GM12864 (cell line): ENCODE measurements at places on chromosomes 2 and 18.

DNA sequence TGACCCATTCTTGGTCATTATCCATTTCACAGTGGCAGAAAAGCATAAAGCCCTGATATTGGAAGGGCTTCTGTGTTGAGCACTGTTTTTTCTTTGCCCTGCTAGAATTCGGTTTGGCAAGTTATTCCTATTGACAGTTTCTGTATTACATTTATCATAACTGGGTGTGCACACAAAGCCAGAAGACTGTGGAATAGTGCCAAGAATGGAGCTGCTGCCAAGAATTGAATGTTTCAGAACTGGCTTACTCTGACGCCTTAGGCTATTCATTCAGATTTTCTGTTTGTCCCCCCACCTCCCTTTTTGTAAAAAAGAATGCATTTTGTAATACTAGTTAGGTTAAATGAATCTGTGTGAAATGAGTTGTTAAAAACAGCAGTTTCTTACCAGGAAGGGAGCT, 12.7 kb downstream of the KDM3A start:
- DNase-seq: no peak

DNA sequence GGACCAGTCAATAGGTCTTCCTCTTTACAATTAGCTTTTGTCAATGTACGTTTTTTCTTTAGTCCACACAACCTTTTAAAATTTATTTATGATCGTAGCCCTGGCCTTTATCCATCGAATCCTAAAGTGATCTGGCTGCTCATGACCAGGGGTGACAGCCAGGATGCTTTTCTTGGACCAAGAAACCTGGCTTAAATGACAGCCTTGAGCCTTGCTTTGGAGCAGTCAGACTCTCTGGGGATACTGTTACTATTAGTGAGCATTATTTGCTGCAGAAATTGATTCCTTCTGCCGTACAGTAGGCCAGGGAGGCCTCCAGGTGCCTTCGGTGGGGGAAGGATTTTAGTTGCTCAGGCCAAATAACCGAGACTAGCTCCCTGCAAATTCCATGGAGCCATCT, 70.2 kb downstream of the AGAP1 start:
- DNase-seq: no peak

DNA sequence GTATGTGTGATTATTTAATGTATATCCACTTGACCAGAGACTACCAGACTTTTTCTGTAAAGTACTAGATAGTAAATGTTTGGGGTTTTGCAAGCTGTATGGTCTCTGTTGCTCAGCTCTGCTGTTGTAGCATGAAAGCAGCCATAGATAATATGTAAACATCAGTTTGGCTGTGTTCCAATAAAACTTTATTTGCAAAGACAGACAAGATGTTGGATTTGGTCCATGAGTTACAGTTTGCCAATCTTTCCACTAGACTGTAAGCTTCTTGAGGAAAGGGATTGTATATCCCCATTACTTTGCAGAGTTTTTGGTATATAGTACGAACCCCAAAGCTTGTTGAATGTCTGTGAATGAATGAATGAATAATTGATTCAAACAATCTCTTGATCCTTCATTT, 17.2 kb downstream of the REL start:
- no peak for DNase-seq

- no peak for DNase-seq
Observed at GRCh38 chr18:56716692-56717146, 65.6 kb downstream of the WDR7 start.

DNA sequence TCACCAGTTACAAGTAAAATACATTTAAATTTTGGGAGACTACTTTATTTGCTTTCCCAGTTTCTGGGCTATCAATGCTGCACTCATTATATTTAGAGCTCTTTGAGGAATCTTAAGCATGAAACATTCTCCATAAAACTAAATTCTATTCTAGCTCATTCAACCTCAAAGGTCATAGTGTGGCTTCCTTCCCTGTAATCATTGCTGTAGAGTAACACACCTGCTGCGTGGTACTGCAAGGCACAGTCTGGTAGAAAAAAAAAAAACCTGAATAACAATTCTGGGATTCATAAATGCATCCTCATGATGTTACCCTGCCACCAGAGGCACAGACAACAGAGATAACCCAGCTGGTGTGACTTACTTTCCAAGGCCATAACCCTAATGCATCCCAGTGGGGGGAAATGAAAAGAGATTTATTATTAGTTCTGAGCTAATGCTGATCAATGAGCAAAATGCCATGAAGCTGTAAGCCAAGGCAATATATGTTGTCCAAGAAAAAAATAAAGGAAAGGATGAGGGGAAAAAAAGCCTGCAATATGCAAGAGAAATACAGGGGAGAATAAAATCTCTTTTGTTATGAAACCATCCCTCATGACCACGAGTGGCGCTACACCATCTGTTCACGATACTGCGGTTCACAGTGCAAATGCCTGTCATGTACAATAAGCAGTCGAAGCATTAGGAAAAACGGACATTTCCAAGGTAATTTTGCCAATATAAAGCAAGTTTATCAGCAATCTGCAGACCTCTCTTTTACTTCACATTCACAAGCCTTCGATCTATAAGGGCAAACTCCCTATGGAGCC, 1481.6 kb upstream of the PIK3C3 start:
- DNase-seq: no peak
